ENCODE measurements at places on chromosomes 2 and 18.

GRCh38 chr2:191255756-191256312, 10.6 kb downstream of the MYO1B start:
- no peak for DNase-seq

GRCh38 chr2:225938991-225939390, 539.5 kb downstream of the NYAP2 start:
- no peak for DNase-seq

- DNase-seq = peak; percentile 10
Measured at GRCh38 chr2:128638341-128639119, 319.9 kb upstream of the HS6ST1 start.

DNA sequence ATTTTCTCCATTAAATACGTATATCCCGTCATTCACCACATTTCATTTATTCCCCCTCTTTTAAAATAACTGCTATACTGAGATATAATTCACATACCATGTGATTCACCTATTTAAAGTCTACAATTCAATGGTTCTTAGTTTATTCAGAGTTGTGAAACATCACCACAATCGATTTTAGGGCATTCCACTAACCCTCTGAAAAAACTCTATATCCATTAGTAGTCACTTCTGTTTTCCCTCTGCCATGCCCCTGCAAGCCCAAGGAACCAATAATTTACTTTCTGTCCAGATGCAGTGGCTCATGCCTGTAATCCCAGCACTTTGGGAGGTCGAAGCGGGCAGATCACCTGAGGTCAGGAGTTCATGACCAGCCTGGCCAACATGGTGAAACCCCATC, 95.5 kb upstream of the FZD5 start:
- DNase-seq = no peak

GRCh38 chr2:241636182-241637017, 558 bp downstream of the THAP4 start:
- DNase-seq = peak; percentile 75

GRCh38 chr2:229443141-229443540, 172.1 kb upstream of the PID1 start:
- no peak for DNase-seq
